ENCODE measurements at places on chromosomes 5 and 9.

DNA sequence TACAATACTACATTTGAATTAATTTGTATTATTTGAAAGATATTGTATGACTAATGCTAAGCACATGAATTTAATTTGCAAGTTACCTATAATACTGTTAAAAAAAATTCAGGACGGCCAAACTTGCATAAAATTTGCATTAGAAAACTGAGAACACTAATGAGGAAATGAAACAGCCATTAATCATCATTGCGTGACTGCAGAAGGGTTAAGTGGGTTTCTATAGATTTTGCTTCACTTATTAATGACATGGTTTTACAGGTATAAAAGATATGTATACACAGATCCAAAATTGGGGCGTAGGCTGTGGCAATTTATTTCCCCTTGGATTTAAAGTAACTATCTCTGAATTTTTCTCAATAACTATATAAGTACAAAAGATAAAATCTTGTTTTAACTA is 882.6 kb downstream of the PTPRD start:
- DNase-seq = no peak

- DNase-seq = peak; percentile 21
These were observed 67.4 kb upstream of the TBC1D9B start for GRCh38 chr5:179974946-179975712.

DNA sequence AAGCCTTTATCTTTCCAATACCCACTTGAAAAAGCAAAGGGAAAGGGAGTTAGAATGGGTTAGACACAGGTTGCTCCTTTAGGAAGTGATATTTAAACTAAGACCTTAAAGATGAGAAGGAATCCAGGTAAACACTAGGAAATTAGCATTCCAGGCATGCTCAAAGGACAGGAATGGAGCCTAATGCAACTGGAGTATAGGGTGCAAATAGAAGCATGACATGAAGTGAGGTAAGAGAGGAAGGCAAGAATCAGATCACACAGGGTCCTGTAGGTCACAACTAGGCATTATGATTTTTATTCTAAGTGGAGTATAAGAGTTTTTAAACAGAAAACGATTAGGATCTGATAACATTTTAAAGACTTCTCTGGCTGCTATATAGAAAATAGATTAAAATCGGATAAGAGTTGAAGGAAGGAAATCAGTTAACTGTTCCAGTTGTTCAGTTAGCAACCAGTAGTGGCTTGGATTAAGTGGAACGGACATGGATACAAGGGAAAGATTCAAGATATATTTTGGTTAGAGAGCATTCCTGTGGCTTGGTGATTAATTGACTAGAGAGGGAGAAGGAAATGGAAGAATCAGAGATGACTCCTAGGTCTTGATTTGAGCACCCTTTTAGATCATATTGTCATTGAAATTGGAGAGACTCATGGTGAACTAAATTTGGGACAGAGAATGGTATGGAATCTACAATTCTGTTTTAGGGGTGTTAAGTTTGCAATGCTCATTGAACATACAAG is 95.9 kb downstream of the FBXO4 start:
- DNase-seq = peak; percentile 18

- no peak for DNase-seq
These were observed 60.3 kb upstream of the RFX3 start for GRCh38 chr9:3586066-3586465.

- DNase-seq = no peak
These were observed 370.3 kb downstream of the ARHGEF28 start for GRCh38 chr5:73996151-73996755.

- DNase-seq = peak; percentile 75
These were observed 168.8 kb downstream of the DROSHA start for GRCh38 chr5:31362931-31363568.

DNA sequence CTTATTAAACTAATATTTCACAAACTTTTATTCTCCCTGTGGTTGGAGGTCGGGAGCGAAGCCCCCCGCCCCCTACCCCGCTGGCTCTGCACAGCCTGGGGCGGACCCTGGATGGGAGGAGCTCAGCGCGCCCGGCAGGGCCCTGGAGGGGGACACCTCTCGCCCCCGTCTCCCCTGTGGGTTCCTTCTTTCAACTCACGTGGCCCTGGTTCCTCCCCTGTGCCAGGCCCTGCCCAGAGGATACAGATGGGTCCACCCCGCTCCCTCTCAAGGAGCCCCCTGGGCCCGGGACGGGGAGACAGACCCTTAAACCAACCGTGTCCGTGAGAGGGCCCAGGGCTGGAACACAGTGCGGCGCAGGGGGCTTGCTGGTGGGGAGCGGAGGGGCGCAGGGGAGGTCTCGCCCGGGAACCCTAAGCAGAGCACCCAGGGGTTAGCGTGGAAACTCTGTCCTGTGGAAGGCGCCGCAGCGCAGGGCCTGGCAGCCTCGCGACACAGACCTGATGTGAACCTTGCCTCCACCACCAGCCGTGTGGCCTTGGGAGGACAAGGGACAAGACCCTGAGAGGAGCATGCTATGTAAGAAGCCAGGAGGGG is 103.7 kb upstream of the MVB12B start:
- no peak for DNase-seq

DNA sequence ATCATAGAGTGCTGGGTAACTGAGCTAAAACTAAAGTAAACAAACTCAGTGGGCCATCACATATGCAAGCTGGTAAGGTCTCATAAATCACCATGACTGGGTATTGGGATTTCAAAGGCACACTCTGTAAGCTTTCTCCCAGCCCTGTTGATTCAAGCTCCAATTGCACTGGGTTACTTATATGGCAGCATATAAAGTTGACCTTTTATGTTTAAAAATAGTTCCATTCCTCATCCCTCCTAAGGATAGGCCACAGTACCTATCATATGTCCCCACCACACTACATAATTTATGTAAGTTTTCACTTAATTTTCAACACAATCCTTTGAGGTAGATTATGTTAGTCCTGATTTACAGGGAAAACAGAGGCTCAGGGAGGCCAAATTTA is 438.4 kb downstream of the RAB3C start:
- no peak for DNase-seq

- no peak for DNase-seq
These were observed 3.1 kb upstream of the CREBRF start for GRCh38 chr5:173053041-173053440.

GRCh38 chr5:134240421-134240962 is 14.6 kb upstream of the PPP2CA start:
- DNase-seq = no peak
